ENCODE measurements at places on chromosomes 2 and 18.

GRCh38 chr18:10852385-10853303, 296.7 kb downstream of the PIEZO2 start:
- DNase-seq: no peak

GRCh38 chr18:22108674-22109073, 60.7 kb upstream of the GATA6 start:
- no peak for DNase-seq

DNA sequence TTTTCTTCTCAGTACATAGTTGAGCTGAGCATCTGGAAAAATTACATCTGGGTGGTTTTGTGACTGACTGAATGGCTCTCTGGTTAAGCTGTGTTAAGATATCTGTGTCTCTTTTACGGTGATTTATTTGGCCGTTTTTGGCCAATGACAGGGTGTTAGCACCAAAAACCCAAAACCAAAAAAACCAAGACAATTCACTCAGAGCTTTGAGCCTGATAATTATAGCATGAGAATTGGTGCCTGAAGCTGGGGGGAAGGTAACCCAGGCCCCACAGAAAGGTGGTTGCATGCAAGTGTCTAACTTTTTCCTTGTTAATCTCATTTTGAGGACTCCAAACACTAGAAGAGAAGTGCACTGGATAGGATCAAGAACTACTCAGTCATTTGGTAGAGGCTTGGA, 4.5 kb downstream of the CD28 start:
- DNase-seq: no peak

DNA sequence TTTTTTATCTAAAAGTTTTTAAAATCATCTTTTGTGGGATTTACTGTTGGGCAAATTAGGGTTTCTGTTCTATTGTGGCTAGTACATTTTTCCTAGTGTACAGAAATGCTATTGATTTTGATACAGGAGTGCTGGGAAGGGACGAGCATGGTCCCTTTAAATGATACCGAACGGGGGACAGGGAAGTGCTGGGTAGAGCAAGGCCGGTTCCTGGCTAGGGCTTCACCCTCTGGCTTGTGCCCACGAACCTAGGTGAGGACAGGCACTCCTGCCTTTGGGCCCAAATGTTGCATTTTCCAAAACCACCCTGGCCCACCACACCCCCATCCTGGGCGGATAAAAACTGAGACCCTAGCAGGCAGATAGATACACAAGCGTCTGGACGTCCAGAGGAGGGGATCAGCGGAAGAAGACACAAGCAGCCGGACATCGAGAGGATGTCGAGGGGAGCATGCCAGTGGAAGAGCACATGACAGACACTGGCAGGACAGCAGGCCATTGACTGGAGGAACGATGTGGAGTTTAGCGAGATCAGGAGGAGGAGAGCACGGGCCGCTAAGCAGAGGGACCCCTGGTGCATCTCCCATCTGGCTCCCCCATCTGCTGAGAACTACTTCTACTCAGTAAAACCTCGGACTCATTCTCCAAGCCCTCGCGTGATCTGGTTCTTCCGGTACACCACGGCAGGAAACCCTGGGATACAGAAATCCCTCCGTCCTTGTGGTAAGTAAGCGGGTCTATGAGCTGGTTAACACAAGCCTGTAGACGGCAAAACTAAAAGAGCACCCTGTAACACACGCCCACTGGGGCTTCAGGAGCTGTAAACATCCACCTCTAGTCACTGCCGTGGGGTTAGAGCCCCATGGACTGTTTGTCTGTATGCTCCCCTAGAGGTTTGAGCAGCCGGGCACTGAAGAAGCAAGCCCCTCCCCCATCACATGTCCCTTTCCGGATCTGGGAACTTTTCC, 13.5 kb upstream of the CALCRL start:
- DNase-seq: no peak

GRCh38 chr2:205772983-205773382, 90.7 kb downstream of the NRP2 start:
- no peak for DNase-seq

DNA sequence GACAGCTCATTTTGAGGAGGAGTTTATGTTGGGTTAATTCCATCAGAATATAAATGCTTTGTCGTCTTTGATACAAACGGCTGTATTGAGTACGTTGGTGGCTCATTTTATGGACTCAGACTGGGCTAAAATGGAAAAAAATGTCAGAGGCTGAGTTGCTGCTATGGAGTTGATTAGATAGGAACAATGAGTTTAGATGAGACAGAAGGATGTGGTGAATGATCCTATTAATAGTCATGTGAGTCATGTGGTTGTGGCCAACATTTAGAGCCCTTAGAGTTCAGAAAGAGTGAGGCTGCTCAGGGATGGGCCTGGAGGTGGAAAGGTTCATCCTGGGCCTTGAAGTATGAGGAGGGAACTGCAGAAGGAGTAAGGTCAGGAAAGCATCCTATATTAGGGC, 434.2 kb downstream of the MEIS1 start:
- no peak for DNase-seq

DNA sequence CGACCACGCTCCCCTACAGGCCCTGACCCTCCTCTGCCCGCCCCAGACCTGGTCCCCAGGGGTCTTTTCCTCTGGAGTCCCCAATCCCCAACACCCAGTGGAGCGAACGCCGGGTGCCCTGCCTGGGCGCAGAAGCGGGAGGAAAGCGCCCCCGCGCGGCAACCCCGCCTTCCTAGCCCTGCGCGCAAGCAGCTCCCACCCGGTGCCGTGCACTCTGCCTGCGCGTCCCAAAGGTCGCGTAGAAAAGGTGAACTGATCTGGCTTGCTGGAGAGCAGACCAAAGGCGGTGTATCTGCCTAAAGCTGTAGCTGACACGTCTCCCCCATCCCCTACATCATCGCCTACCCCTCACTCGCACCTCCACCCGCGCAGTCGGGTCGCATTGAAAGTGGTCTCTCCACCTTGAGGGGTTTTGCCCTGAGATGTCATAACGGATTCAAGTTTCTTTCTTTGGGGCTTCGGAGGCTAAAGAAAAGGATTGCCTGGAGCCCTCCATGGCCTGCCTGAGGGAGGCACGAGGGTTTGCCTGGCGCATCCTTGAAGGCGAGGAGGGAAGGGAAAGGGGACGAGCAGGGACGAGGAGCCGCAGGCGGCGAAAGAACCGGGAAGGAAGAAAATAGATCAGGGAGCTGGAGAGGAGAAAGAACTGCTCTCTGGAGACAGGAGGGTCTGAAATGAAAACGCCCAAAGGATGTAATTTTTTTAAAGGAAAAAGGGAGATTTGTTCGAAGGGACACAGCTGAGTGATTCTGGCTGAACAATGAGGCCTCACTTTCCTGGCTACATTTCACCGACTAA, 5.8 kb downstream of the GAD1 start:
- no peak for DNase-seq

GRCh38 chr18:28404694-28405093, 227.8 kb upstream of the CDH2 start:
- no peak for DNase-seq

DNA sequence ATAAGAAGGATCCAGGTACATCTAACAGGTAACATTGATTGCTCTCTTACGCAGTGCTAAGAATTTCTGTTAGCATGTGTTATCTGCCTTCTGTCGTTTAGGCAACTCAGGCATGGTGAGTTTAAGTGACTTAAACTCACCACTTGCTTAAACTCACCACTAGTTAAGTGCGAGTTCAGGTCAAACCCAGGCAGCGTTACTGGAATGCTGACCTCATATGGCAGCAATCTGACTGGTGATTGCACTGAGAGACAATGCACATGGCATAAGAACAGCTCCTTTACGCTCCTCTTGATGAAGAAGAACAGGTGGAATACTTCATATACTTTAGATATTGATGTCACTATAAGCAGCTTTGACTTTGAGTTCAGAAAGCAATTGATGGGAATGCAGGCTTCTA, 954.1 kb downstream of the SOCS6 start:
- DNase-seq: no peak

- DNase-seq: no peak
Observed at GRCh38 chr2:71720596-71721361, 267.4 kb downstream of the DYSF start.

DNA sequence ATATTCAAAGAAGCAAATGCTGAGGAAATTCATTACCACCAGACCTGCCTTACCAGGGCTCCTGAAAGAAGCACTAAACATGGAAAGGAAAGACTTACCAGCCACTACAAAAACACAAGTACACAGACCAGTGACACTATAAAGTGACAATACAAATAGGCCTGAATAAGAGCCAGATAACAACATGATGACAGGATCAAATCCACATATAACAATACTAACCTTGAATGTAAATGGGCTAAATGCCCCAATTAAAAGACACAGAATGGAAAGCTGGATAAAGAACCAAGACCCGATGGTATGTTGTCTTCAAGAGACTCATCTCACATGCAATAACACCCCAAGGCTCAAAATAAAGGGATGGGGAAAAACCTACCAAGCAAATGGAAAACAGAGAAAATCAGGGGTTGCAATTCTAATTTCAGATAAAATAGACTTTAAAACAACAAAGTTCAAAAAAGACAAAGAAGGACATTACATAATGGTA, 353.4 kb downstream of the LNPK start:
- DNase-seq: no peak

DNA sequence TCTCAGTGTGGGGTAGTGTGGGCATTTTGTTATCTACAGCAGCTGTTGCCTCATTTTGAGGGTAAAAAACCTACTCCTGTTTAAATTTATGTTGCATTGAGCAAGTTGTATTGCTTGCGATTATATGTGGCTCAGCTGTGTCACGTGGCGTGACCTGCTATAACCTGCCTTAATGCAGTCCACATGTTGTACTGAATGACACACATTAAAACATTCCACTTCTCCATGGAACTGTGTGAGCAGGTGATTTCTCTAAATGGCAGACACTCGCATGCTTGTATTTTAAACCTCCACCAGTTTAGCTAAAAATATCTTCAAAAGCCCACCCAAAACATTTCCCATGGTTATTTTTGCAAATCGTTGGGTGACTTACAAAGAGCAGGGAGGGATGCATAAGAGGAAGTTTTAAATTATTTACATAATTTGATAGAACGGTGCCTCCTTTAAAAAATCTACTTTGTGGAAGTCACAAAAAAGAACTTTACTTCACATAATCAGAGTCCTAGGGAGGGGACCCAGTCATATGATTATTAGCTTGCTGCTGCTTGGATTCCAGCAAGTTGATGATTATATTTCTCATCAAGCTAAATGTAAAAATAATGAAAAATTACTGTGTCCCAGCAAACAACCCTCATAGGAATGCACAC, 163.3 kb upstream of the ZEB2 start:
- DNase-seq: no peak

GRCh38 chr18:79010802-79011201, 31.2 kb downstream of the SALL3 start:
- DNase-seq: no peak

DNA sequence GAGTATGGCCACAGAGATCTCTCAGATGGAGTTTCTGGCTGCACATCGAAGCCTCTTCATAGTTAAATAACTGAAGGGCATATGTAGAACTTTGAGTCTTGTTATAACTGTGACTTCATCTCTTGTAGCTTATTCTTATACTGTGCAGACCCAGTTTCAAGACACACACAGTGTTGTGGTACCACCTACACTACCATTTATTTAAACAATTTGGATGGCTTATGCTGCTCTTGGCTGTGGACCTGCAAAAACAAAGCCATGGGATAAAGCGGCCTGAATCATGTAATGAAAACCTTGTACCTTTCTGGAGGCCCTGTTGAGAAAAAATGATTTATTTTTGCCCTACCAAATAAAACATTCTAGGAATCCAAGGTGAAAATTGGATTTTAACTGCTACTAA, 262.8 kb upstream of the RASGRP3 start:
- no peak for DNase-seq

DNA sequence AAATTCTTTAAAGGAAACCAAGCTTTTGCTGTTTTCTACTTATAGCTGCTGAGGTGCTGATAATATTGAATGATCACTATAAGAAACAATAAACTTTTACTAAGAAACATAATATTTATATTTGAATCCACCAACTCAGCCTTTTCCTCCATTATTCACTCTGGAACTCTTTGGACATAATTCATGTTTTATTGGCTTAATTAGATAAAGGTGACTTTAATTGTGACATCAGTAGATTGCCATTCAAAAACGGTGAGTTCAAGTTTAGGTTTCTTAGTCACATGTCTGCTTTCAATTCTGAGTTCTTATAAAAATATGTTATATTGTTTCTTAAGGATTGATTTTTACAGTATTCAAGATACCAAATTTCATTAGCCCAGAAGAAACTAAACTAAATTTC, 24.0 kb downstream of the CCDC85A start:
- no peak for DNase-seq

DNA sequence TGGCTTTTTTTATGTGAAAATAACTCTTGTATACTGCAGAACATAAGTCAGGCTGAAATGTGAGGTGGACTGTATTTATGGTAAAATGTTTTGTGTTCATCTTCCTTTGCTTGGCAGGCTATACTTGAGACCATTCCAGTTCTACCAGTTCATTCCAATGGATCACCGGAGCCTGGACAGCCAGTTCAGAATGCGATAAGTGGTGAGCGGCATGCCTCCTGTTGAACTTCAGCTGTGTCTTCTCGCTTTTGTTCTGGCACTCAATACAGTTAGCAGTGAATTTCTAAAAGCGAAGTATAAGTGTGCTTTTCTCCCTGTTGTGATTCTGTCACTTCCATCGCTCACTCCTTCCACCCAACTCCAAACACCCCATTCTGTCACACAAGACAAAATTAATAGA, 138.5 kb downstream of the ARHGAP28 start:
- no peak for DNase-seq

DNA sequence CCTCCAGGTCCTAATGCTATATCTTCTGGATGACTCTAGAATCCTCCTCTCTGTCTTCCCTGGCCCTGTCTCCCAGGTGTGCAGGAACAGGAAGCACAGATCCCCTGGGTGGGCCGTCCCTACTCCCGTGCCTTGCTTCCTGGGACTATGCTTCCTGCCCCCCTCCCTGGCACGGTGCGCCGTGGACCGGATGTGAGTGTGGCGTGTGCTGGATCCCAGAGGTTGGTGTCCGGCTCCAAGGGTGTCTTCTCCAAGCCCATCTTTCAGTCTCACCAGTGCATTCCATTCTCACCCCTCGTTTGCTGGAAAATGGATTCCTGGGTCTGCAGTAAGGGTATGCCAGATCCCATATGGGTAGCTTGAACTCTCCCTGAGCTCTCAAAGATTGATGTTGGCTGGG, 144.4 kb upstream of the TWIST2 start:
- no peak for DNase-seq

- no peak for DNase-seq
Observed at GRCh38 chr2:159961037-159961436, 101.4 kb downstream of the PLA2R1 start.

DNA sequence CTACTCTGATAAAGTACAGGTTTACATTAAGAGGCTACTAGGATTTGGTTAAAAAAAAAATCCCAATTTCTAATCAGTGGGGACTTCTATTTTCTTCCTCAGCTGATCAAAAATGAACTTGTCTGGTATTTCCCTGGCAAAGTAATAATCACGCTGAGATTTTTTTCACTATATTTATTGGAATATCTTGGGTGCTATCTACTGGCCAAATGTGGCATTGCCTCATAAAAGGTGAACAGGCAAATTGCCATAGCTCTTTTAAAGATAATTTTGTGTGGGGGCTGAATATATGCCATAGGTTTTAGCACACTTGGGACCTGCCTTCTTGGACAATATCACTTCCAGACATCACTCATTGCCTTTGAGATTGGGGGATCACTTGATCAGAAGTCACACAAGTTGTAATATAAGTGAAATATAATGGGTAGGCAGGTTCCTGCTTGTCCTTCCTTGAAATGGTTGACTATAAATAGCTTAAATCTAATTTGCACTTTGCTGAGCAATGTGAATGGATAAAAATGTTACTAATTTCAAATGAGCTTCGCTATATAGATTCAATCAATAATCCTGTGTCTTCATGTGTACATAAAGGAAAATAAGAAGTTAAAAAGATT, 7.0 kb upstream of the NXPH2 start:
- DNase-seq: peak; percentile 18
